ENCODE measurements at places on chromosomes 5 and 9.

- DNase-seq, result no peak
Measured at GRCh38 chr9:104885818-104886709, 41.9 kb downstream of the ABCA1 start.

- DNase-seq, result no peak
Measured at GRCh38 chr5:58961631-58962280, 378.9 kb downstream of the RAB3C start.

- no peak for DNase-seq
Measured at GRCh38 chr5:67187006-67187715, 9.4 kb downstream of the CD180 start.

- no peak for DNase-seq
Measured at GRCh38 chr5:1257363-1257762, 32.2 kb downstream of the SLC6A18 start.

GRCh38 chr5:170141636-170142035 lies 35.9 kb downstream of the FOXI1 start:
- peak; percentile 35 for DNase-seq

DNA sequence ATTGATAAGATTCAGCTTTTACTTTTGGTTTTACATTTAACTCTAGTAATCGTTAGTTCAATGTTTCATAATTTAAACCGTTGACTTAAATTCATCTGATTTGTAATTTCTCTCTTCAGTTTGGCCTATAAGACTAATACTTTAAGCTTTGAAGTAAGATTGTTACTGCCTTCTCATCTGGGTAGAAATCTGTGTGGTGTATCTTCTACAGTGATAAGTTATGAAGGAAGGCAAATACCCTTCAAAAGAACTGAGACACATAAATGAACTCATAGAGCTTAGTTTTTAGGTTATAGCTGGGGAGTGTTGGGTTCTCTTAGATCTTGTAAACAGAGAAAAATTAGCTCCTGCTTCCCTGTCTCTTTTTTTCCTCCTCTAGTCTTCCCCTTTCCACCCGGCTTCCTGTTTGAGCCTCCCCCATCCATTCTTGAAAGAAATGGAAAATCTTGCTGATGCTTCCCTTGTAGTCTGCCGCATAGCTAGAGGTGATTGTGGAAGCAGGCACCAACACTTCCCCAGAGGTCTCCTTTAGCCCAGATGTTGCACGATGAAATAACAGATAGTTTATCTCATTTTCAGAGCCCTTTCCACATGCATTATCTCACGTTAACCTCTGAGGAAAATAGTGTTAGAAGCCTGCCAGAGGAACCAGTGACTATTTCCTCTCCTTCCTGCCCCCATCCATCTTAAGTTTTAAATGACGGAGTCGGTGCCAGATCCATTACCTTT lies 2.0 kb upstream of the F2RL2 start:
- no peak for DNase-seq

GRCh38 chr9:33645706-33646105 lies 121.7 kb downstream of the ANKRD18B start:
- DNase-seq, result no peak

GRCh38 chr5:159094745-159095144 lies 5.0 kb downstream of the EBF1 start:
- no peak for DNase-seq

DNA sequence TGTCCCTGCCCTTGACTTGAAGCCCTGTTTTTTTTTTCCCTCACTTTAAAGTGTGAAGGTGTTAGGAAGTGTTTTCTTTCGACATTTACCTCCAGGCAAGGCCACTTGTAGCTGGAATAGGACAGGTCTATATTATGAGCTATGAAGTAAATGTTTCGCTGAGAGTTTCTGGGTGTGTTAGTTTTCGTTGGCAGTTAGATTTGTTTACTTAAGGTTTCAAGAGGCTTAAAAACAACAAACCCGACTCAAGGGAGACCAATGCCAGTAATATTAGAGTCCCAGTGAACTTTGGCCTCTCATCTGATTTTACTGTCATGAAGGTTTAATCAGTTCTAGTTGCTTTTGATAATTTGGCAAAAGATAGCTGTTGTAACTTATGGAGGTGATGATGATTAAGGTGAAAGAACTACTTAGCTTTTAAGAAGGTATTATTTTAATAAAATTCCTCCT lies 25.2 kb downstream of the OCLN start:
- no peak for DNase-seq

DNA sequence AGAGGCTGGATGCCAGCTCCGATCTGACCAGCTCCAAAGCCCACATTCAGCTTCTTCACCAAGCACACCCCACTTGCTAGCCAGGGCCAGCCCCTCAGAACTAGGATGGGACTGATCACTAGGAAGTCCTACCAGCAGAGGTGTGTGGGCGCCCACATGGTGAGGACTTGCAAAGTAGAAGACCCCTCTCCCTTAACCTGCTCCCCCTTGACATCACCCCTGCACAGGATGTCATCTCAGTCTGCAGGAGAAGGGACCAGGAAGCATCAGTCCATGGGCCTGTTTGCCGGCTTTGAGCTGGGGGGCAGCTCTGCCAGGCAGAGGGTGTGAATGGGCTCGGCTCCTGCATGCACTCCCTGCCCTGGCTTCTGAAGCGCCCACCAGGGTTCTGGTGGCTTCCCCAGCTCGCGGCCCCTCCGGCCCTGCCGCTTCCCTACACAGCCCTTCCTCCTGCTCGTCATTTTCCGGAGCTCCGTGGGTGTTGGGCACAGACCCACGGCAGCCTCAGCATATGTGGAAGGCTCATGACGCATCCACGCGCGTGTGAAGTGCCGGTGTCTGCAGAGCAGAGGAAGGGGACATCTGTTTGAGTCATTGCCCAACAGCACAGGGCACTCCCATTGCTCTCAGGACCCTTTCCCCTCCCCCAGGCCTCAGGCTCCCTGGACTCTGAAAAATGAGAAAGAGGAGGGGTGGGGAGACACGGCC lies 3.7 kb upstream of the FAM78A start:
- DNase-seq, result no peak

DNA sequence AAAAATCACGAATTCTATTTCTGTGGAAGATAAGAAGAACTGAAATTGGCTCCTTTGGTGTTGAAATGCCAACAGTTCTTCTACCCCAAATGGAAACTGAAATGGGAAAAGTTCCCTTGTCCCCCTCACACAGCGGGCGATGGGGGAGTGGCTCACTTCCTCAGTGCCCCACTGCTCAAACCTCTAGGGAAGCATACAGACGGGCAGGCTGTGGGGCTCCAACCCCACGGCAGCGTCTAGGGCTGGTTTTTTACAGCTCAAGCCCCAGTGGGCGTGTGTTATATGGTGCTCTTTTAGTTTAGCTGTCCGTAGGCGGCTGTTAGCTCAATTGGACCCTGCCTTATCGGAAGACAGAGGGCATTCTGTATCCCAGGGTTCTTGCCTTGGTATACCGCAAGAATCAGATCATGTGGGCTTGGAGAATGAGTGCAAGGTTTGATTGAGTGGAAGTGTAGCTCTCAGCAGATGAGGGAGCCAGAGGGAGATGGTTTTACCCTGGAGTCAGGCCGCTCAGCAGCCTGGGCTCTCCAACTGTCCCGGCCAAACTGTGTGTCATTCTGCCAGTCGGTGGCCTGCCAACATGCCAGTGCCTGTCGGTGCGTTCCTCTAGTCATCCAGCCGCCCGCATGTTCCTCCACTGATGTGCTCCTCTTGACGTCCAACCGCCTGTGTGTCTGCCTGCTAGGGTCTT lies 166.3 kb upstream of the ZNF608 start:
- DNase-seq, result no peak

DNA sequence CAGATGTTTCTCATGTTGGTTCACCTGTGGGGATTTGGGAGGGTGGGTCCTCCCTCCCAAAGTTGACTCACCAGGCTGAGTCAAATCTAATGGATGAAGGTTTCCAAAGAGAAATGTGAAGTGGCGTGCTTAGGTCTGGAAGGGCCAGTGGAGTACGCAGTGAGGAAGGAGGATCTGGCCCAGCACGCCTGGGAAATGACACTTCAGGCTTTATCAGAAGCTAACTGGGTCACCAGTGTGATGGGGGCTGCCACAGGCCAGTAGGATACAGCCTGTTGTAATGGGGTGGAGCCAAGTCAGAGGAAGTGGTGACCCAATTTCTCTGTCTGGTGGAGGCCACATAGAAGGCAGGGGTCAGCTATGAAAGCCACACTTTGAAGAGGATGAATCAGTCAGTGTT lies 18.0 kb downstream of the POLR1E start:
- DNase-seq, result no peak

DNA sequence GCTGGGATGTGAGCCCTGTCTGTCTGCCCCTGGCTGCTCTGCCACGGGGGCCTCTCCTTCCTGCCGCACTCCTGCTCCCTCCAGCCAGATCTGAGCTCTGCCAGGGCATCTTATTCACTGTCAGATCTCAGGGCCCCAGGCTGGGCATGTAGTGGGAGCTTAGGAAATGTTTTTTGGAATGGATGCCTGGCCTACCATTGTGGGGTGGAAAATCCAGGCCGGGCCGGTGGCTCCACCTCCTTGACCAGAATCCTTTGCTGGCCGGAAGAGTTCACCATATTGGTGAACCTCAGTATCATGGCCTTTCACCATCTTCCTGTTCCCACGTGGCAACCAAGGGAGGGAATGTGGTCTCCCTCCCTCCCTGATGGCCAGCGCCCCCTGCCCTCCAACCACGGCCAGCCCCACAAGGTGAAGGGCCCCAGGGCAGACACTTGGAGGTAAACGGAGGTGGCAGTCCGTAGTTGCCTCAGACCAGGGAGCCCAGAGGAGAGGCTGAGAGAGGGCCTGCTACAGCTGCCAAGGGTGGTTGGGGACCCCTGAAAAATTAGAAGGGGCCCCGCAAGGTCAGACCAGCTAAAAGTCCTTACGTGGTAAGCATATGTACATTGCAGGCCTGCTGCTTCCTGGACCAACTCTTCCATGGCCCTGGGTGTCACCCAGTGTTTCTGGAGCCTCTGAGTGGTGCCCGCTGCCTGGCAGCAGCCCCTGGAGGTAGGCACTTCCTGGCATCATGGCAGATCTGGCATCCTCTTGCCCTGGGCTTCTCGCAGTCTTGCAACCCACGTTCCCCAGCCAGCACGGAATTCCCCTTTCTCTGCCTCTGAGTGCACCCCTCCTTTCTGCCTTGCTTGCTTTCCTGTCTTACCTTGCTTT lies 153.3 kb downstream of the RGS3 start:
- DNase-seq, result no peak

DNA sequence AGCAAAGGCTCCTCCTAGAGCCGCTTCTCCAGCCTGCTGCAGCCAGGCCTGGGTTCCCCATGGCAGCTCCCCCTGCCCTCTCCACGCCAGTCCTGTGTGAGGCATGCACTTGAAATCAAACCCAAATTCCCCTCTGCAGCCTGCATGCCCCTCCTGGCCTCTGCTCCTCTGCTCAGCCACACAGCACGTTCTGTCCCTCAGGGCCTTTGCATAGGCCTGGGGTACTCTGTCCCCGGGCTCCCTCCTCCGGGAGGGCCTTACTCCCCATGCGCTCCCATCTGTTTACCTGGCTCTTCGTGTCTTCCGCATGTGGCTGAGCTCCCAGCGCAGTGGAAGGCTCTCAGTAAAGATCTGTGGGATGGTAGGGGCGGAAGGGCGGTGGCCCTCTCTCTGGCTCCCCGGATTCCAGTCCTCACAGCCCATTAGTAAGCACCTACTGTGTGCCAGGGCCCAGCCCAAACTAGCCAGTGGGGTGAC lies 203.5 kb upstream of the IER5L start:
- no peak for DNase-seq

GRCh38 chr5:151259931-151260330 lies 6.9 kb downstream of the GM2A start:
- DNase-seq, result no peak

- no peak for DNase-seq
Measured at GRCh38 chr9:98823666-98824334, 16.3 kb downstream of the GALNT12 start.

- no peak for DNase-seq
Measured at GRCh38 chr9:72044095-72044494, 16.3 kb downstream of the C9orf57 start.

DNA sequence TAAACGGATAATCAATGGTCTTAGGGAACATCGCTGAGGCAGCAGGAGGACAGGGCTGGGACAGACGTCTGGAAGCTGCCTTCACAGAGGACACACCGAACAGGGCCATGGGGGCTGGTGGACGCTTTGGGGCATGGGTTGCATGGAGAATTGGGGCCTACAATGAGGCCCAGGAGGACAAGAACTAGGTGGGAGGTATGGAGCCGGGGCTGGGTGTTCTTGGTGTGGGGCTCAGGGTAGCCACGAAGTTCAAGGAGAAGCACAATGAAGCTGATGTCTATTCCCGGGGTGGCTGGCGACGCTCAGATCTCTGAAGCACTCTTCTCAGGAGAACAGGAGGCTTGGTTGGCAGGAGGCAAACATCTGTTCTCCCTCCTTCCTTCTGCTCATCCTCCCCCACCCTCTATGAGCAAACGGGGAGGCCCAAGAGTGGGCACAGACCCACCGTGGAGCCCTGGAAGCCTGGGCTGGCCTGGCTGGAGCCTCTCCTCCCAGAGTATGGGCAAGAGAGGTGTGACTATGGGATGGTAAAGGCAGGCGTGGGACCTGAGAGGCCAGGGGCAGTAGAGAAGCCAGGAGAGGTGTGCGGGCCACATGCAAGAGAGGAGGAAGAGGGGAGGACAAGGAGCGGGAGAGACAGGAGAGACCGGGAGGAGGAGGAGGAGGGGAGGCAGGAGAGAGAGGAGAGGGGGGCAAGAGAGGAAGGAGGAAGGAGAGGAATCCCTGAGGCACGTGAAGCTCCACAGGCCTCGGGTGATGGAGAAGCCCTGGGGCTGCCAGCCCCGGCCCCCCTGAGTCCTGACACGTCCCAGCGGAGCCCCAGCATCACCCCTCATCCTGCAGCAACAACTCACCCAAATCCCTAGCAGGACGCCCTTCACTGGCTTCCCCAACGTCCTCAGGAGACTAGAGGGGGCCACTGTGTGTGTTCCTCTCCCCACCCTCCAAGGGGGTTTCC lies 159.1 kb downstream of the OLFM1 start:
- DNase-seq, result no peak

DNA sequence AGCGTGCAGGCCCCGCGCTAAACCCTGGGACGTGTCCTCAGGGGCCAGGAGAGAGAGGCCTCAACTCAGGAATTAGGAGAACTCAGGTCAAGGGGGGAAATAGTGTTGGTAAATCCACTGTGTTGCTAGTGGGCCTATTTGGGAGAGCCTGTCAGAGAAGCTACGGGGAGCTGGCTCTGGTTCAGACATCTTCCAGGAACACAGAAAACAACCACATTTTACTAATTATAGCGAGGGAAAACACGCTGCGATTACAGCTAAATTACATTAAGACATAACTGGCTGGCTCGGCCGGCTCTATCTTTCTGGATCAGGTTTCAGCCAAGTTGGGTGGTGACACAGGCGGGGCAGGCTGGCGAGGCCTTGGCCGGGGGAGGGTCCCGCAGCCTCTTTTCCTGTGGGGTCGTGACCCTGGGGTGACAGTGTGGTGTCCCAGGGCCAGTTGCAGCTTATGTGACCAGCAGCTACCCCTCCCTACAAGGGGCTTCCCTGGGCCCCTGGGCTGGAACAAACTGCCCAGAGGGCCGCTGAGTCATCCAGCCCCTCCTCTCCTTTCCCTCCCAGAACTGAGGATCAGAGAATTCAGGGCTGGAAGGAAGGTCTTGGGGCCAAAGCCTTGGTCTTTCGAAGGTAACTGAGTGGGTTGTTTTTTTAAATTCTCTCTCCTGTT lies 75.1 kb downstream of the FGF18 start:
- peak; percentile 95 for DNase-seq

GRCh38 chr5:38595132-38595745 lies 38.8 kb upstream of the LIFR start:
- peak; percentile 89 for DNase-seq

- no peak for DNase-seq
Measured at GRCh38 chr9:81578606-81579005, 110.7 kb downstream of the TLE1 start.

GRCh38 chr5:82886911-82887310 lies 190.3 kb downstream of the TMEM167A start:
- no peak for DNase-seq

All from islet precursor cell (in vitro differentiated cells).